ENCODE measurements at places on chromosomes 16 and 17. TPM values are rescaled to one million over a fixed set of nuclear protein-coding genes. Genes with fewer than 3 reads are reported as not detected.

Gene PER1
- 30.0 TPM for total RNA-seq

Gene GRAP
- total RNA-seq, result 0.72 TPM

Gene CRYM
- not detected for total RNA-seq

Gene TMC6
- total RNA-seq, result 2.9 TPM

Gene CCDC78
- total RNA-seq, result not detected

All from epithelial cell of alveolus of lung (primary cell).